ENCODE measurements at places on chromosomes 4 and X.

DNA sequence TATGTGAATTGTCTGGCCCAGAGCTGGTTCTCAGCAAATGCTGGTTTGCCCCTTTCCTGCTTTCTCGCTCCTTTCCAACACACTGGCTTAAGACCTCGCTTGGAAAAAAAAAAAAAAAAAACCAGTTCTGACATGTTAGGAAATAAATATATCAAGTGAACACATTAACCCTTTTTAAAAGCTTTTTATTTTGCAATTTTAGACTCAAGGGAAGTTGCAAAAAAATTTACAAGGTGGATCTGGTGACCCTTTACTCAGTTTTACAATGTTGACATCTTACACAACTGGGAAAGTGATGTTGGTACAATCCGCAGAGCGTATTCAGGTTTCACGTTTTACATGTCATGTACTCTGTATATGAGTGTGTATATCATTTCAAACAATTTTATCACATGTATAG lies 100.1 kb downstream of the RTL5 start:
- no peak for DNase-seq

- no peak for DNase-seq
Observed at GRCh38 chrX:31670245-31670644, 598.4 kb upstream of the FTHL17 start.

DNA sequence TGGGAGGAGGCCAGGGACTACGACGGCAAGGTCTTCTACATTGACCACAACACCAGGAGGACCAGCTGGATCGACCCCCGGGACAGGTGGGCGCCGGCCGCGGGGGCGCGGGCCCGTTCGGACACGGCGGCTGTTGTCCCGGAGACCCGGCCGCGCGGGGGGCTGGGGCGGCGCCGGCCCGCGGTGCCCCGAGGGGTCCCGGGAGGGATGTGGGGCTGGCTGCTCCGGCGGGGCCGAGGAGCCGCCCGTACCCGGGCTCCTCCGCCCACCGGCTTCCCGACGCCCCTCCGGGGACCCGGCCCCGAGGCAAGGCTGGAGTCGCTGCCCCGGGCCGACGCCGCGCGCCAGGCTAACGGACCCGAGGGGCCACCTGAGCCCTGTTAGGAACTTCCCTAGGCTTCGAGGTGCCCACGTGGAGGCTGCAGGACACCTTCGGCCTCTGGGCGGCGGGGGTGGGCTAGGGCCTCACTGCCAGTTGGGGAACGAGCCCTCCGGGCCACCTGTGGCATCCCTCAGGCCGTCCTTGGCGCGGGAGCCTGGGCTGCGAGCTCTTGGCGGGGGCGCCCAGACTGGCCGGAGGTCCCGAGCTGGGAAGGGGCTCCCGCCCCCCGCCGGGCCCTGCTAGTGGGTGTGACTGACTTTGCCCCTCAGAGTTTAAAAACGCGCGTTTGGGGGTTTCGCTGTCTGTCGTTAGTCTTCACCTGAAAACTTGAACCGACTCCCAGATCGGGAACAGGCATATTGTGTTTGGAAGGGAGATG lies 660 bp downstream of the WWC2 start:
- no peak for DNase-seq

- DNase-seq: no peak
Observed at GRCh38 chr4:7157666-7158065, 34.7 kb upstream of the SORCS2 start.

- DNase-seq: no peak
Observed at GRCh38 chr4:167730769-167731168, 361.6 kb upstream of the ANXA10 start.

DNA sequence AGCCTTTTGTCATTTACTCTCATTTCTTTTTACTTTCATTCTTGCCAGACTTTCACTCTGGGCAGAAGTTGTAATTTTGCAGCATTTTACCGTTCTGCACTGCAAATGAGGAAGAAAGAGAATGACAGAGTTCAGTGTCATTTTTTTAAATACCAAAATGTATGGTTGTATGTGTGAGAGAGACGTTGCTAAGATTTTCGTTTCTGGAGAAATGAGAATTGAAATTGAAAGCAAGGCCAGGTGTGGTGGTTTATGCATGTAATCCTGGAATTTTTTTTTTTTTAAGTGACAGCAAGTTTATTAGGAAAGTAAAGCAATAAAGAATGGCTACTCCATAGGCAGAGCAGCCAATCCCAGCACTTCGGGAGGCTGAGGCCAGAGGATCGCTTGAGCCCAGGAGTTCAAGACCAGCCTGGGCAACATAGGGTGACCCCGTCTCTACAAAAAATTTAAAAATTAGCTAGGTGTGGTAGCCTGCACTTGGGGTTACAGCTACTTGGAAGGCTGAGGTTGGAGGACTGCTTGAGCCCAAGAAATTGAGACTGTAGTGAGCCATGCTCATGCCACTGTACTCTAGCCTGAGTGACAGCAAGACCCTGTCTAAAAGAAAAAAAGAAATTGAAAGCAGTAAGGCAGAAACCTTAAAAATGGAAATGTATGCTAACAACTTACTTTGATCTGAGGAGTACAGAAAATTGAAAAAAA lies 12.9 kb downstream of the DCK start:
- DNase-seq: no peak

- DNase-seq: no peak
Observed at GRCh38 chr4:41532882-41533281, 5.1 kb upstream of the LIMCH1 start.

DNA sequence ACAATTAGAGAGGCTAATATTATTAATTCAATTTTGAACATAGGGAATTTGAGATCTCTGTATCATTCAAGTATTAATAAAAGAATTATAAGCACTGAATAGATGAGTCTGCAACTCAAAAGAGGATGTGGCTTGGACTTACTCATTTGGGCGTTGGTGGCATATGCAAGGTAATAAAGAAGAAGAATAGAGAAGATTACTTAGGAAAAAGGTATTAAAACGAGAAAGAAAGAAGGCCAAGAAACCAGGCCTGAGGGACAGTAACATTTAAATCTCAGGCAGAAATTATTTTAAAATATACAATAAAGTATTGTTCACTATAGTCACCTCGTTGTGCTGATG lies 383.0 kb upstream of the INTU start:
- DNase-seq: no peak

GRCh38 chr4:102761296-102761701 lies 531 bp upstream of the MANBA start:
- DNase-seq: no peak

- peak; percentile 35 for DNase-seq
Observed at GRCh38 chr4:2354760-2355159, 63.7 kb downstream of the ZFYVE28 start.

DNA sequence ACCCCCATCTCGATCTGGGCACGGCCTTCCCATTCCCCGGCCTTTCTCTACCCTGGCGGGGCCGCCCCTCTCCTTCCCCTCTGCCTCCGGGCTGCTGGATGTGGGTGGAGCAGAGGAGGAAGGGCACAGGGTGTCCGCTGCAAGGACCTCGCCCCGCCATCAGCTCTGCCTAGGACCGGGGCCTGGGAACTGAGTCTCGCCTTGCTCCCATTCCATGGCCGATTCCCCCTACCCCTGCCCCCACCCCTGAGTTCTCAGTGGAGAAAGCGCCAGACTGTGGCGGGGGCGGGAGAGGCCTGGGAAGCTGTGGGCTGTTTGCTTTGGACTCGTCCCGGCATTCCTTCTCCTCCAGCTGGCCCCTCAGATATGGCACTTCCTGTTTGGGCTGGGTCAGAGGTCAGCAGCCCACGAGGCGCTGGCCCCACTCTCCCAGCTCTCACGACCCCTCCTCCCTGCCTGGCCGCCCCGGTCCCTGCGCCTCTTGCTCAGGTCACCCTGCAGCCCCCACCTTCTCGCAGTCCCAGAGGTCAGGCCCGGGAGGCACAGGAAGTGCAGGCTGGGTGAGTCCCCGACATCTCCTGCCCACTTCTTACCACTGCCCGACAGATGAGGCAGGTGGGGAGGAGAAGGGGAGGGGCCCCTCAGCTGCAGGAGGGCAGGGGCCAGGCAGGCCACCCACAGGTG lies 6.4 kb upstream of the BGN start:
- no peak for DNase-seq

- DNase-seq: no peak
Observed at GRCh38 chr4:4714331-4714730, 145.1 kb upstream of the MSX1 start.

DNA sequence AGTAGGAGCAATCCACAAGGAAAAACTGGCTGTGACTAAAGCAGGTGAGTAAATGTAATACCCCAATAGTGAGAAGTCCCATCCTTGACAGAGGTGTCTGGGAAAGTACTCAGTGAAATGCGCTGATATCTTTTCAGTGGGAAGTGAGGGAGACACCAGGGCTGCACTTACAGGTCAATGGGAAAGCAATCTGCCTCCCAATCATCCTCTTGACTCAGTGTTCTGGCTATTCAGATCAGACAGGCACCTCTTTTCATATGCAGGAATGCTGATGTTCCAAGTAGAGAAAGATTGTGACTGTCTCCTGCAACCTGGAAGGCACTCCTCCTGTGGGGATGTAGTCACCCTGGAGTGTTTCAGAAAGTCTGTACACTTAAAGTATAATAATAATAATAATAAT lies 39.9 kb upstream of the SPIN2A start:
- DNase-seq: no peak
